ENCODE measurements at places on chromosomes 16 and 17.
A peak's percentile ranks its signal among the peaks of the same experiment; 100 is the strongest.

- DNase-seq, result no peak
Observed at GRCh38 chr17:81734405-81735263, 22.6 kb downstream of the SLC25A10 start.

DNA sequence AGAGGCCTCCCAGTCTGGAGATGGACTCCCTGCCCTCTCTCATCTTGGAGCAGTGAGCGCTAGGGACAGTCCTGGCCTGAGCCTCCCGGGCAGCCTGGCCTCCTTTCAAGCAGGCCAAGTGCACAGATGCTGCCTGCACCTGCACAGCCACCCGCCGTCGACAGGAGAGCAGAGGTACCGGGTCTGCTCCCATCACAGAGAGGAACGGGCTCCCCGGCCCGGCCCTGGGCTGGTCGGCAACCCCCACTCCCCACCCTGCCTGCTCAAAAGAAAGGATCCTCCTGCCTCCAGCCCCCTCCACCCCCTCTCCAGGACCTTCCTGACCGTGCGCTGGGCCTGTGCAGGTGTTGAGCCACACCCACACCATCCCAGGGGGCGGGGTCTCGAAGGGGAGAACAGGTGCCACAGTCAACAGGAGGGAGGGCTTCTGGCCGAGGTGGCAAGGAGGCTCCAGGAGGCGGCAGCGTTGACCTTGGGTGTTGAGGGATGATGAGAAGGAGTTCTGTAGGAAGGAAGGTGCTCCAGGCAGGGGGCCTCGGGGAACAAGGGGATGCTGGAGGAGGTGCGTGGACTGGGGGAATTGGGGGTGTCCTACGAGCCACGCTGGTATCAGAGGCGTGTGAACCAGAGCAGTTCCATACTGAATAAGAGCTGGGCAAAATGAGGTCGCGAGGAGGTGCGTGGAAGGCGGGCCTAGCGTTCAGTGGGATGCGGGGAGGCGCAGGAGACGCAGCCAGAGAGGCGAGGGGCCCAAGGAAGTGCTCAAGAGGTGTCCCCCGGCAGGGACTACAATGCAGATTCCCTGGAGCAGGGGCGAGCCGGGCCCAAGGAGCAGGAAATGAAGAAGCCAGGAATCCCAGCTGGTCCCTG lies 967 bp upstream of the CDH15 start:
- no peak for DNase-seq

DNA sequence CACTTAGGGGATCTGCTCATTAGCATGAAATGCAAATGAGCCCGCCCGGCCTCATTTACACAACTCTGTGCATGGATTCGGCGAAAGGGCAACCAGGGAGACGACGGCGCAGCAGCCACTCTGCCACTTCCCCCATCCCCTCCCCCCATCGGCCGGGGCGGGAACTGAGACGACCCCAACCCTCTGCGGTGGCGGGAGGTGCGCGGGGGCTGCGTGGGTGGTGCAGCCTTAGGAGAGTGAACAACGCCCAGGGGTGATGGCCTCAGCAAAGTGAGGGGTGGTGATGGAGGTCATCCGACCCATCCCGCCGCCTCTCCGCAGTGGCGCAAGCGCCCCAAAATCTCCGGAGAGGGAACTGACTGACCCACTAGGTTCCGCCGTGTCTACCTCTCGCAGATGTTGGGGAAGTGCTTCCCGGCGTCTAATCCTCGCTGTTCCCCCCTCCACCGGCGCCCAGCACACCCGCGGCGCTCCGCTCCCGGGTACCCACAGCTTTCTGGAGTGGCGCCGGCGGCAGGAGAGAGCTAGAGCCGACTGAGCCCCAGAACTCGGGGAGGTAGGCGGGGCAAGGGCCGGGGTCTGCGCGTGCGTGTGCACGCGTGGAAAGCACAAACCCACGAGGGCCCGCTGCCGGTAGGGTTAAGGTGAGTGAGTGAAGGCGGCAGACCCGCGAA lies 1.4 kb upstream of the CACNA1G start:
- no peak for DNase-seq

DNA sequence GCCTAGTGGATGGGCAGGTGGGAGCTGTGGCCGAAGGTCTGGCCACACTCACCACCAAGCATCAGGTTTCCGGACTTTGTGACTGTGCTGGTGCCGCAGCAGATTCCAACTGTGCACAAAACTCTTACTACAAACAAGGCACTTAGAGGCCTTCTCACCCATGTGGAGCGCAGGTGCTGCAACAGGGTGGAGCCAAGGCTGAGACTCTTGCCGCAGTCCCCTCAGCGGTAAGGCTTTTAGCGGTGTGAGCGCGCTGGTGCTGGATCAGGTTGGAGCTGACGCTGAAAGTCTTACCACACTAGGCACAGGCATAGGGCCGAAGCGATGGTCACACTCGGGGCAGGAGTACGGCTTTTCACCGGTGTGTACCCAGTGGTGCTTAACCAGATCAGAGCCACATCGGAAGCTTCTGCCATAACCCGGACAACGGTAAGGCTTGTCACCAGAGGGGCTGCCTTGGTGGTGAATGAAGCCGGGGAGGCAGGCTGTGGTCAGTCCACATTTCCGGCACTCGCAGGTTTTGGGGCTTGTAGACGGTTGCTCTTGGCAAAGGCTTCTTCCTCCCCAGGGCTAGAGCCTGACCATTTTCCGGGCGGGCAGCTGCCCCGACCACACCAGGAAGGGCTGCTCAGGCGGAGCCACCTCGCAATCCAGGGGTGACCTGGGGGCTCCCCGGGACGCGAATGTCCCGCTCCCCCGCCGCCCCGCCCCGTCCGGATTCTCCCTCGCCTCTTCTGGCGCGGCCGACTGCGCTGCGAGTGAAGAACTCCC lies 1.0 kb upstream of the ARMC5 start:
- DNase-seq, result peak; percentile 11

Measured in SIG-M5 (cell line).